ENCODE measurements at places on chromosomes 5 and 9. TPM values are rescaled to one million over a fixed set of nuclear protein-coding genes. Genes with fewer than 3 reads are reported as not detected.

- no peak for DNase-seq
- H3K27ac ChIP-seq: no peak overlapping the region
- no peaks in the 10 kb centered on the region for H3K4me1 ChIP-seq
- H3K27me3 ChIP-seq: no peaks in the 10 kb centered on the region
- H3K36me3 ChIP-seq: no peaks in the 10 kb centered on the region
Measured at GRCh38 chr9:112072721-112073638, 102.1 kb downstream of the SUSD1 start.

- H3K4me3 ChIP-seq: no peak overlapping the region
- H3K4me1 ChIP-seq: no peaks in the 10 kb centered on the region
- DNase-seq: no peak
- H3K27me3 ChIP-seq: no peaks in the 10 kb centered on the region
- no peaks in the 10 kb centered on the region for H3K36me3 ChIP-seq
Measured at GRCh38 chr5:165135565-165135964, 1630.1 kb downstream of the MAT2B start.

- no peak overlapping the region for H3K27ac ChIP-seq
- no peaks in the 10 kb centered on the region for H3K36me3 ChIP-seq
- no peak for DNase-seq
- H3K4me3 ChIP-seq: no peak overlapping the region
Measured at GRCh38 chr5:172002310-172002709, 4.1 kb downstream of the FBXW11 start.

FCN2 gene
- 0.43 TPM for total RNA-seq

Measured in testis (tissue), 5 donors.